ENCODE measurements at places on chromosomes 3 and 15. TPM values are rescaled to one million over a fixed set of nuclear protein-coding genes. Genes with fewer than 3 reads are reported as not detected.

Gene CHRM5
- not detected for total RNA-seq

- DNase-seq: no peak
These were observed 41.1 kb upstream of the SKOR1 start for GRCh38 chr15:67784090-67784781.

- no peak for DNase-seq
These were observed 357.8 kb downstream of the VPS13C start for GRCh38 chr15:61702224-61703020.

DNA sequence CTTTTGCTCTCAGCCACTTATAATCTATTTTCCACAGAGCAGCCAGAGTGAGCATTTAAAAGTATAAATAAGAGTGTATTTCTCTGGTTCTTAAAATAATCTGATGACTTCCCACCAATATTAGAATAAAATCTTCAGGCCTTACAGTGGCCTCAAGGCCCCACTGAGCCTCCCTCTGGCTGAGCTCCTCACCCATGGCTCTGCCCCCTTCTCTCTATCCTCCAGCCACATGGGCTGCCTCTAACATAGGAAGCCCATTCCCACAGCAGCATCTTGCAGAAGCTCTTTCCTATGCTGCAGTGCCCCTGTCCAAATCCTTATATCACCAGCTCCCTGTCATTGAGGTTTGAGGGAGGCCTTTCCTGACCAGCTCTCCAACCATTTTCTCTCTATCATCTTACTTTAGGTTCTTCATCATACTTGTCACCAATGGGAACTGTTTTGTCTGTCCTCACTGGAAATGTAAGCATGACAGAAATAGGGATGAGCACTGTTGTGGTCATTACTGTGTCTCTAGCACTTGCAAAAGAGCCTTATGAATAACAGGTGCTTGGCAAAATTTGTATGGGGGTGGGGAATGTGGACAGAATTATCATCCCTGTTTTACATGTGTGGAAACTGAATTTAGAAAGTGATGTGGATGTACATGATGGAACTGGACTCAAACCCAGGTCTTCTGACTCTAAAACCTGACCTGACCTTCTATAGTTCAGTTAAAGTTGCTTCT lies 250.6 kb downstream of the NR1D2 start:
- DNase-seq: no peak

GRCh38 chr3:193782747-193783146 lies 189.7 kb downstream of the OPA1 start:
- peak; percentile 24 for DNase-seq

DNA sequence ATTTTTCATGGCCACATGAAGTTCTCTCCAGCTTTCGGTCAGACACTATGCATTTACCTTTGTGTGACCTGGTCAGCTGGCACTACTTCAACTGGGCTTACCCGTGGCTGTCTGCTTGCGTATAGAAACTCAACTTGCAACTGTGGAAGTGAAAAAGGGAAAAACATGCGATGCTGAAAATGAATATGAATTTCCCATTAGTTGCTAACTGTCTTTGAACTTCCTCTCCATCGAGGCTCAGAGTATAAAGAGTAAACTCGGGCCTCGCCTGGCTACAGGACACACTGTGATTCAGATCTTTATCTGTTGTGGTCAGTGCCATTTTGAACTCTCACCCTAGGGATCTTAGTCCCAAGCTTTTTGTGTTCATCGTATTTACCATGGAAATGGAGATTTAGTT lies 26.8 kb downstream of the NFKBIZ start:
- DNase-seq: no peak
